ENCODE measurements at places on chromosomes 13 and 19.

GRCh38 chr13:25375727-25376358 is 4.1 kb downstream of the ATP8A2 start:
- DNase-seq = no peak

DNA sequence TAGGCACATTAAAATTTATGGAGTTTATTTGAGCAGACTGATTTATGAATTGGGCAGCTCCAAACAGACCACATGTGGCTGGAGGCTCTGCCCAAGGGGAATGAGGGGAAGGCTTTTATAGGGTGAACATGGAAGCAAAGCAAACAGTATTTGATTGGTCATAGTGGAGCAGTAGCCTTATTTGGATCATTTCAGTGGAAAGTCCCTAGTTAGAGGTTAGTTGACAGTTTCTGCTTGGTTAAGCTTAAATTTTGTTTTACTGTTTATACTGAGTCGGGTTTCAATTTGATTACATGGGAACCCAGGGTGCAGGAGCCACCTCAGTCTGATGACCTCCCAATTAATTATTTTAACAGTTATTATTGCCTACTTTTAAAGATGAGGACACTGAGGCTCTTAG is 140.5 kb downstream of the NDFIP2 start:
- no peak for DNase-seq

DNA sequence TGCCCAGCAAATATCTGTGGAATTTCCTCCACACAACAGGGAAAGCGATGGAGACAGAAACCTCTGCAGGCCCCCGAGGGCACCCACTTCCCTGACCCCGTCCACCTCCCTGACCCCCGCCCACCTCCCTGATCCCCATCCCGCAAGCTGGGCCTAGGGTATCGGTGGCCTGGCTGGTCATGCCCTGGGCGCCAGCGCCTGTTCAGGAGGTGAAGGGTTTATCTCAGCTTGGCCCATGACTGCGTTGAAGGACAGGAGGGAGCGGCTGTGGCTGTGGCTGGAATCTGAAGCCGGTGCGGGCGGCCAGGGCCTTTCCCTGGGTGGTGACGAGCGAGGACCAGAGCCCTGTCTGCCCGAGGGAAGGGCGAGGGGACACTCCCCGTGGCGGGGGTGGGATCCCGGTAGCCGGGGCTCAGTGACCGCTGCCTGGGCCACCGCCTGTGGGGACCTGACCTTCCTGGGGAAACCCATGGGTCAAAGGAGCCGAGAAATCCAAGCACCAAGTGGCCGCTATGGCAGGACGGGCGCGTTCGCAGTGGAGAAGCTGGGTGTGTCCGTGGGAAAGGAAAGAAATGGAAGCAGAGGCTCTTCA is 20.7 kb downstream of the GAS6 start:
- DNase-seq = no peak

DNA sequence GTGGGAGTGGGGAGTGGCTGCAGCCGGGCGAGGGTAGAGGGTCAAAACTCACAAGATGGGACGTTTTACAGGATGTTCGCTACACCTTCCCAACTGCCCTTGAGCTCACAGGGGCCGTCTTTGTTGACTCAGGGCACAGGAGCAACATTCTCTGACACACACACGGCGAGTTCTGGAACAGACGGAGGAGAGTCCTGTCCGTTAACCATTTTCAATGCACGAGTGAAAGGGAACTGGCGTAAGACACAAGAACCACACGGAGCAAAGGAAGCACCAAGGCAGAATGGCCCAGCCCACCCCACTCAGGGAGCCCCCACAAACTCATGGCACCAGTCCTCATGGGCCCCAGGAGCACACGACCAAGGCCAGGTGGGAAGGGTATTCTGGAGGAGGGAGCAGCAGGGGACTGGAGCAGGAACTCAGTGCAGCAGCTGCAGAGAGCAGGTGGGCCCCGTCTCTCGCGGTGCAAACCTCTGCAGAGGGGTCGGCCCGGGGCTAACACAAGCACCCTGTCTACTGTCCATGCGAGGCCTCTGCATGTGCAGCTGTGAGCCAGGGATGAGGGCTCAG is 37.9 kb upstream of the ISYNA1 start:
- DNase-seq = no peak

DNA sequence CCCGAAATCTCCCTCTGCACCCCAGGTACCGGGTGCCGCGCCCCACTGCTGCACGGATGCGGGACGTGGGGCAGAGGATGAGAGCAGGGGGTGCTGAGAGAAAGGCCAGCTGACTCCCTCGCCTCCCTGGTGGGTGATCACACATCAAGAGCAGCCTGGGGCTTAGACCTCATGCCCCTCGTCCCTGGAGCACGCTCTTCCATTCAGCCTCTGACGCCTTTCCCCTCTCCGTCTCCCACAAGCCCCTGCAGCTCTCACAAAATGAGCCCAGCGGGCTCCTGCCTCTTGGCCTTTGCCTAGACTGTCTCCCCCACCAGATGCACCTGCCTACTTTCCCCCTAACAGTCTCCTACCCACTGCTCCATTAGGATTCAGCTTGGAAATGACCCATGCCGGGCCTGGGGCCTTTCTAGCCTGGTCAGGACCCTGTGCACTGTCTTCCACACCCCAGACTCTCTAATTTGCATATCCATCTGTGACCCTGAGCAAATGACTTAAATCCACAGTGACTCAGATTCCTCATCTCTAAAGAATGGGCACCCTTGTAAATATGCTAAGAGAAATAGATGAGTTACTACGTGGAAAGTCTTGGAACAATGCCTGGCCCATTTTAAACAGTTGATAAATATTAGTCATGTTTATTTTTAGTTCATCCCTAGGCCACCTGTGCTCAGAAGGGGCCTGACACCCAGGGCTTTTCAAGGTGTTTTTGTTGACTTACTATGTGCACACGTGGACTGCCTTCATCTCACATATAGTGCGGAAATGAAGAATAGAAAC is 582 bp upstream of the PTPRH start:
- DNase-seq = no peak

GRCh38 chr19:40585241-40585981 is 8.7 kb downstream of the SHKBP1 start:
- no peak for DNase-seq

GRCh38 chr13:60169239-60170031 is 5.7 kb upstream of the DIAPH3 start:
- no peak for DNase-seq
